ENCODE measurements at places on chromosomes 1 and 21.

DNA sequence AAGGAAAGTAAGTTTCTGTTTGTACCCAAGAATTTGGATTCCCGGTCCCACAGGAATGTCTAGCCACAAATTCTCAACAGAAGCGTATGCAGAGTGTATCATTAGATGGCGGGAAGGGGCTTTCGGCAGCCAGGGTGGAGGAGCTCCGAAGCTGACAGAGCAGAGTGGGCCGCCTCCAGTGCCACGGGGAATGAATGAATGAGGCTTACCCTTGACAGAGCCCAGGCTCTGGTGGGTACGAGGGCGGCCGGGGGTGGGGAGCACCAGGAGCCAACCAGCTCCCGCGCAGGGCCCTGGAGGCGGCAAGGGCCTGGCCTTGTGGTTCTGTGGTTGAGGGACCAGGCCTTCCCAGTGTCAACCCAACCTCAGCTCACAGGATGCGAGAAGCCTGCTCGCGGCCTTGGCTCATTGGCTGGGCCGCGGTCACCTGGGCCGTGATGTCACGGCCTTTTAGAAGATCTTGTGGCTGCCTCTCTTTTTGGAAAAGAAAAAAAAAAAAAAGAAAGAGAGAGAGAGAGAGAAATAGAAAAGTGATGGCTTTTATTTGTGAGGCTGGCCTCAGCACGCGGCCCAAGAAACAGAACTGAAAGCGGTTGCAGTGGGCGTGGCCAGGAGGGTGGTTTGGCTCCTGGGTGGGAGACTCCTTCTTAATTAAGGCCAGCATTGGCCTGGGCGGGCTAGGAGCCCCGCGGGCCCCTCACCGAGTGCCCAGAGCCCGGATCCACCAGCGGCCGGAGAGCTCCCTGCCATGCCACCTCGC lies 34.9 kb upstream of the RUNX3 start:
- DNase-seq, result peak; percentile 81

DNA sequence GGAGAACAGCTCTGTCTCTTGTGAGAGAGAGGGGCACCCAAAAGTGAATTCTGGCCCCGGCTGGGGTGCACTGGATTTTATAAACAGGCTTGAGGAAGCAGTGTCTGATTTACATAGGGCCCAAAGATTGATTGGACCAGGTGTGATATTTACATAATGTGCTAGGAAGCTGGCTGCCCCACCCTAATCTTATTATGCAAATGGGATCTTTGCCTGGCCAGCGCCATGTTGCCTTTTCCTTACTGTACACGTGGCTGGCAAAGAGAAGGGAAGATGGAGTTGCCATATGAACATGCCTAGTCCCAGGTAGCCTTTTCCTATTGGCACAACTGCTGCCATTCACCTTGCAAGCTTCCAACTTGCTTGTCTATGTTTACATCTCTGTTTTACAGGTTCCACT lies 29.0 kb upstream of the CFHR4 start:
- DNase-seq, result no peak

DNA sequence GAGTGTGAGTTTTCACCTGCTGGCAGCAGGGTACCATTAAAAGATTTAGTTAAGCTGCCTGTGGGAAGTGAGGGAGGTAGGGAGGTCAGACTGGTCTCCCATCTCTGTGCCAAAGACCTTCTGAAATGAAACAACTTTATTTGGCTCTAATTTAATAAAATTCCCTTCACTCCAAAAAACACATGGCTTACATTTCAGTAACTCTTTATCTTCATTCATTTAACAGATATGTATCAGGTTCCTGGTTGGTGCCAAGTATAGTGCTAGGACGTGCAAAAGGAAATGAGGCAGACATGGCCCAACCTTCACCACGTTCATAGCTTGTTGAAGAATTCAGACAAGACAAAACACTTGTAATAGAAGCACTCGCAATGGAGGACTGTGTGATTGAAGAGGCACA lies 282.3 kb downstream of the SEC16B start:
- no peak for DNase-seq

DNA sequence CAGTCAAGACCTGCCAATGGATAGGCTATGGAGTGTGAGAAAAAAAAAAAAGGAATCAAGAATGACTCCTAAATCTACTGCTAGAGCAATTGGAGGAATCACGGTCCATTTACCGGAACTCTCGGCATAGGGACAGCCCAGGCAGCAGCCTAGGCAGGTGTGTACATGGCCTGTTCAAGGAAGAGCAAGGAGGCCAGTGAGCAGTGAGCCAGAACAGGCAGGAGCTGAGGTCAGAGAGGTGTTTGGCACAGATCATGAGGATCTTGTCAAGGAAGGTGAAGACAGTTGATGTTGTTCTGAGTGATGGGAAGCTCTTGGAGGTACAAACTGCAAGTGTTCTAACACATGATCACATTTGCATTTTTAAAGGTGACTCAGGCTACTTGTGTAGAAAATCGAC lies 40.6 kb upstream of the HHAT start:
- DNase-seq, result no peak

- DNase-seq, result no peak
Measured at GRCh38 chr1:240766831-240767230, 154.9 kb upstream of the GREM2 start.

GRCh38 chr1:165284454-165284853 lies 72.1 kb downstream of the LMX1A start:
- DNase-seq, result no peak

- no peak for DNase-seq
Measured at GRCh38 chr1:206742719-206743383, 27.7 kb upstream of the IL19 start.

DNA sequence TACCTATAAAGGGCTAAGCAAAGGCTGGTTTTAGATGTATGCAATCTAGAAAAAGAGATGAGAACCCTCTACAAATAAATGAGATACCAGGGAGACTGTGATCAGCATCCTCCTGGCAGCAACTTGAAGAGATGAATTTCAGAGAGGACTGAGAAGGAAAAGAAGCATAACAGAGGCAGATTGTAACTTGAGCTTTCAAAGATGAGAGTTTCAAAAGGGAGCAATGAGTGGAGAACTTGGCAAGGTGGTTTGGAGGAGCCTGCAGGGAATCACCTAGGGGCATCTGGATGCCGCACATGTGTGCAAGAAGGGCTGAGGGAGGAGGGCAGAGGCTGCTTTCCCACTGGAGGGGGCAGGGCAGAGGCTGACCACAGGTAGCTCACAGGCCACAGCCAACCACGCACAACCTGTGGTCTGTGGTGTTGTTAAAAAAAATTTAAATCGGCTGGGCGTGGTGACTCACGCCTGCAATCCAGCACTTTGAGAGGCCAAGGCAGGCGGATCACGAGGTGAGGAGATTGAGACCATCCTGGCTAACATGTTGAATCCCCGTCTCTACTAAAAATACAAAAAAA lies 50.2 kb downstream of the PCNX2 start:
- no peak for DNase-seq

- no peak for DNase-seq
Measured at GRCh38 chr1:57258557-57259325, 165.1 kb downstream of the DAB1 start.

DNA sequence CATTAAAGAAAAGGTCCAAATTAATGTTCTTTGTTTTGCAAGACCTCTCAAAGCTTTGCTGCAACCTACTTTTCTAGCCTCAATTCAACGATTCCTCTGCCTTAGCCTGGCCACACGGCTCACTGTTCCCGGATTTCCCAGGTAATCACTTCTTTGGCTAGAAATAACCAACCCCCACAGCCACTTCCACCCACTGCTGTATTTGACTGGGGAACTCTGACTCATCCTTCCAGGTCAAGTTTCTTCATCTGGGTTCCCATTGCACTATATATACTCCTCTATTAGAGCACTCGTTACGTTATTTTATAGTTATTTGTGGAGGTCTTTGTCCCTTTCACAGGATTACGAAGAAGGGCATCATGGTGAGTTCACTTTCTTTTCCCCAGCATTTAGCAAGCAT lies 185.9 kb downstream of the CACNA1E start:
- DNase-seq, result no peak

GRCh38 chr1:19646377-19647319 lies 2.5 kb downstream of the NBL1 start:
- no peak for DNase-seq

DNA sequence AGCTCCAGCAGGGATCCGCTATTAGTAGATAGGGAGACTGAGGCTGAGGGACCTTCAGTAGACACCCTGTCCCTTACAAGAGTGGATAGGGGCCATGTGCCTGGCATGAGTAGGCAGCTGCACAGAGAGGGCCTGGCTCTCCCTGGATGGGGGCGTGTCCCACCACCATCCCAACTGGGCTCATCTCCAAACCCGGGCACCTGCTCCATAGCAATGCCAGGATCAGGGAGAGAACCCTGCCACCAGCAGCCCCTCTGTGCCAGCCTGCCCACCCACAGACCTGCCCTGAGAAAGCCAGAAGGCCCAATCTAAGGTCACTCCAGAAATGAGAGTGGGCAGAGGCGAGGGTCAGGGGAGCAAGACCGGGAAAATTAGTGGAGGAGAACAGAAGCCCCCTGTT lies 121.3 kb downstream of the GRIK3 start:
- DNase-seq, result no peak

- DNase-seq, result no peak
Measured at GRCh38 chr1:108200687-108201051, 526 bp upstream of the SLC25A24 start.

DNA sequence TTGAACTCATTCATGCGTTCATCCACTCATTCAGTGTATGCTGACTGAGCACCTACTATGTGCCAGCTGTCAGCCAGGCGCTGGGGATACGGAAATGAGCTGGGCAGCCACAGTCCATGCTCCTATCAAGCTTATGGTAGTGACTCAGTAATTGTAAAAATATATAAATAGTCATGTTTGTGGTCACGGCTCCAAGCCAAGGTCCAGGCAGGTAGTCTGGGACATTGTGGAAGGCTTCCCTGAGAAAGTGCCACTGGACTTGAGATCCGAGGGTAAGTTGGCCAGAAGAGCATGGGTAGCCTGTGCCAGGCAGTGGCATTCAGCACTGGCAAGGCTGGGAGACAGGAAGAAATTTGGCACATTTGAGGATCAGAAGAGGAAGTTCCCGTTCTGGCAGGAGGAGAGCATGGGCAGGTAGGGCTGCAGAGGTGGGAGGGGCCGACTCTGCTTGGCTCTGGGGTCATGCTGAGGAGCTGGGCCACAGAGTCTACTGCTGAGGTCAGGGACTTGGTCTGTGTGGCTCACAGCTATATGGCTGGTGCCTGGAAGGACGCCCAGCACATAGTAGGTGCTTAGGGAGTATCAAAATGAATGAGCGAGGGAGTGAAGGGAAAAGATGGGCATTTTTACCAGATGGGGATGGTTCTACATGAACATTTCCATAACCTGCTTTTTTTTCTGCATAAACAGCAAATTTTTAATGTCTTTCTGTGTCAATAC lies 6.9 kb downstream of the PTPRF start:
- no peak for DNase-seq

GRCh38 chr1:96364576-96364975 lies 357.0 kb upstream of the PTBP2 start:
- DNase-seq, result no peak

DNA sequence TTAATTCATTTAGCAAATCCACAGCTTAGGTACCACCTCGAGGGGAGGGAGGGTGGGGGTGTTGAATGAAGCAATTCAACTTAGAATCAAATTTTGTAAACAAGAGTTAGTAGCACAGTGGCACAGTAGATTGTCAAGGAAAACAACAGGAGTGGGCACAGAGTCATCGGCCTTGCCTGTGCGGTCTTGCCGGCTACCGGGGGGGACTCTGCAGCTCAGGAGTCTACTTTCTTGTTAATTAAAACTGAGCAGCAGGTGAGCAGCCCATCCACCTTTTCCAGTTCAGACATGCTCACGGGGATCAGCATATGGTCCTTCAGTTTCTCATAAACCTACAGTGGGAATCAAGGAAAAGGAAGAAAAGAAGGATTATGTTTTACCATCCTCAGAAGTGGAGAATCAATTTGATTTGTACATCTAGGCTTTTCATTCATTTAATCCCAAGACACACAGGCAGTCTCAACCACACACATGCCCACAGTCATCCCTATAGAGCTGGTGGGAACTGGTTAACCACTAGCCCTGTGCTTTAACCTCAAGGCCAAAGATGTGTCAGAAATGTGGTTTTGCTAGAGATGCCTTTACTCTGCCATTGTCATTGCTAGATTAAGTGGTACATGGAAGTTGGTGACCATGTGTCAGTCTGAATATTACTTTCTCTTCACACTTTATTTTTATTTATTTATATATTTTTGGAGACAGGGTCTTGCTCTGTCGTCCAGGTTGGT lies 45.0 kb upstream of the BCL10 start:
- no peak for DNase-seq

DNA sequence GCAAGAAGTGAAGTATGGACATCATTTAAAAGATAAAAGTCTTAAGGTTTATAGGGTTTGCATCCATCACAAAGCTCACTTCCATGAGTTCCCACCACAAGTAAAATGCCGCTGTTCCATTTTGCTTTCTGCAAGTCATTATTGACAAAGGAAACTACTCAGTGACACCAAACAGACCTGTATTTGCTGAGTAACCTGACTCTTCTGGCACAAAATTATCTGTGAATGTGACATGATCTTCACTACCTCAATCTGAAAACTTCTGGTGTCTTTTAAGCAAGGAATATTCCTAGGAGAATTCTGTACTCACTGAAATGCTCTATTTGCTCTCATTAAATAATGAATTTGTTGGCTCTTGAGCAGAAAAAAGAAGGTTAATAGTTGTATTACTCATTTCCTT lies 1077.4 kb upstream of the ADGRL4 start:
- no peak for DNase-seq

DNA sequence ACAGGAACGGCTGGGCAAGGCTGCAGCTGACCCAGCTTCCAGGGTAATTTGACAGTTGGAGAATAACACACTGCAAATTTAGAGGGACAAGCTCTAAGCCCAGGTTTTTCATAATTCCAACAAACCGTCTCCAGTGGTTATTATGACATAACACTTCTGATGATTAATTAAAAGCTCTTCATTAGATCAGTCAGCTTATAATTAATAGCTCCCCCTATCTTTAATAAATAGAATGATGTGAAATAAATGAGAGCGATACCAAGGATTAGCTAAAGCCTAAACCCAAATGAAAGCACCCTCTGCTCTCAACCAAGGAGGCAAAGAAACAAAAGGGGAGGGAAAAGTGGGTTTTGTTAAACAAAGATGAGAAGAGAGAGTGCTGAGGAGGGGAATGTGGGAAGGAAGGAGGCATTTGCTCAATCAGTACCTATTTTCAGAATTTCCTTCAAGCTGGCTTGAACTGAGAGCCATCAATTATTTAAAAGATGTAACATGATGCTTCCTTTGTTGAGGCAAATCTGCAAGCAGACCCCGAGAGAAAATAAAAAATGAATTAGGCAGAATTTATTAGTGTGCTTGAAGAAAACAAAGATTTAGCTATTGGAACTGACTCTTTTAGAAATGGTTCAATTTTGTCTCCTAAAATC lies 221.8 kb upstream of the ESRRG start:
- no peak for DNase-seq

DNA sequence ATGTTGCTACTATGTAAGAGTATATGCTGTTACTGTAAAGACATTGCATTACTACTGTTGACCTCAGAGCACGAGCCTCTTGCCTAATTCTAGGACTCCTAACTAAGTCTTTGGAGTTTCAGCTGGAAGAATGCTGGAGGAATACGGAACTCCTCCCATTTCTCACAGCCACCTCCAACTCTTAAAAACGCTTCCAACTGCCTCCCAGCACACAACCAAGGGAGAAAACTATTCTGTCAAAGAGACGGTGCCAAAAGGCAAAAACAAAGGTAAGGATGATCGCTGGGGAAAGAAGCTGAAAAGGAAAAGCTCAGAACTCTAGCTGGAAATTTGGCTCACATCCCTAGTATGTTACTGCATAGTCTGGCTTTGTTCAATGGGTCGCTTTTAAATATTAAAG lies at the start of gene FMO2:
FMO2 (plus strand) TSS at position 210 of the 400 bp plus-strand sequence. CDS start 414 bp downstream, outside the sequence.
- DNase-seq, result peak; percentile 47

GRCh38 chr1:85654066-85654782 lies 54.0 kb downstream of the ZNHIT6 start:
- DNase-seq, result no peak

GRCh38 chr21:8989721-8990325 lies 1531.6 kb upstream of the TPTE start:
- no peak for DNase-seq
